ENCODE measurements at places on chromosomes 3 and 15.

DNA sequence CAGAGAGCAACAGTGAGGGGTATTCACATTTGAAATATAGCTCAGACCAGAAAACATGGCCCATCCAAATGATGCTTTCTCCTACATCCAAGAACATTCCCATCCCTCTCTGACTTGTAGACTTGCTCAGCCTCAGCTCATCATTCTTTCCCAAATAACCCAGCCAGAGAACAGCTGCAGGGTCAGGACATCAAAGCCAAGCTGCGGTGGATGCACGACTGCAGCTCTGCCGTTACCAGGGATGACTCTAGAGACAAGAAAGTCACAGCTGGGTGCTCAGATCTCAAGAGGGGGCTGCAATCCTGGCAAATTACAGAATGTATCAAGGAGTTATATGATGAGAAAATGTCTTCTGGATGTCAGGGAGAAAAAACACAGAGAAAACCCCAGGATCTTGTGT lies 944.3 kb downstream of the NTRK3 start:
- no peak for DNase-seq

- DNase-seq: no peak
Measured at GRCh38 chr3:126129398-126129891, 45.5 kb upstream of the SLC41A3 start.

DNA sequence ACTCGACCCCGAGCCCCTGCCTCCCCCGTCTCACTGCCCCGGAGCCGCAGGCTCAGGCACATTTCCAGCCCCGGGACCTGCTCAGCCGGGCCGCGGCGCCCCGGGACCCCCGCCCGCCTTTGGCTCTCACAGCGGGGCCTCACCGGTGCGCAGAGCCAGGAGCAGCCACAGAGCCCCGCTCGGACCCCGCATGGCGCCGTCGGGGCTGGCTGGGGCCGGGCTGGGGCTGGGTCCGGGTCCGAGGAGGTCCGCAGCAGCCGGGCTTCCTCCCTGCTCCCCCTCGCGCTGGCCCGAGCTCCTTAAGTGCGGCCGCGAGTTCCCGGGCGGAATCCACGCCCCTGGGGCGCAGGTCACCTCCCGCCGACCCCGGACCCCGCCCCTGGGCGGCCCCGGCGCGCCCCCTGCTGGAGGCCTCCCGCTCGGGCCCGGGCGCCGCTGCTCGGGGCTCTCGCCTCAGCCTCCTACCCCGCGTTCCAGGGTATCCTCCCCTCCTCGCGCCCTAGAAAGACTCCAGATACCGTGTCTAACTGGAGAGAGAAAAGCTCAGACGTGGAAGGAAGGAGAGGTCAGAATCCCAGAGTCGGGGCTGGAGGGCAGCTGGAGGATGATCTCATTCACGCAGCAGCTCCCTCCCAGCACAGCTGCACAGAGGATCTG lies at the start of gene MELTF:
TSS of gene MELTF (minus strand) at position 307 of the 657 bp plus-strand sequence. CDS start at position 192, 115 bp downstream.
- no peak for DNase-seq

GRCh38 chr3:146160964-146161662 lies at the start of gene PLOD2:
Gene PLOD2 (minus strand): TSS chr3:146161184. CDS start chr3:146160989, 195 bp downstream.
- no peak for DNase-seq

- no peak for DNase-seq
Measured at GRCh38 chr15:25797035-25797434, 66.1 kb downstream of the ATP10A start.

- no peak for DNase-seq
Measured at GRCh38 chr15:51390241-51390965, 48.9 kb downstream of the GLDN start.

GRCh38 chr3:132286035-132286434 lies 31.2 kb upstream of the ACP3 start:
- DNase-seq: no peak

GRCh38 chr3:135997554-135998320 lies 32.2 kb downstream of the PPP2R3A start:
- DNase-seq: no peak

- DNase-seq: no peak
Measured at GRCh38 chr15:40469776-40470390, 901 bp upstream of the CHST14 start.

DNA sequence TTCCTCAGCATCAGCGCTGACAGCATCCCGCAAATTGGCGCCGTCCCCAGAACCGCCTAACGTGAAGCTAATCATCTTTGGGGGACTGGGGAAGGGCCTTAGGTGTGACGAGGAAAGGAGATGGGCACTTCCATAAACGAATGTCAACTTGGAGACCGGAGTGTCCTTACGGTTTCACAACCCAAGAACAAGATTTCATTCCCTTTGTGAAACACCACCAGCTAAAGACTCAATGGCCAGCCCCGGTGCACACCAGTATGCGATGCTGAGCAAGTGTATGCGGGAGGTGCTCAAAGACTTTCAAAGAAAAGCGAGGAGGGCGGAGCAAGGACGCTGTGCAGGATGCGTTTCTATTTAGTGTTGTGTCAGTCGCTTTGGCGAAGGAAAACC lies 759 bp upstream of the TTBK2 start:
- no peak for DNase-seq

GRCh38 chr3:9957214-9957613 lies 5.0 kb upstream of the PRRT3 start:
- no peak for DNase-seq

DNA sequence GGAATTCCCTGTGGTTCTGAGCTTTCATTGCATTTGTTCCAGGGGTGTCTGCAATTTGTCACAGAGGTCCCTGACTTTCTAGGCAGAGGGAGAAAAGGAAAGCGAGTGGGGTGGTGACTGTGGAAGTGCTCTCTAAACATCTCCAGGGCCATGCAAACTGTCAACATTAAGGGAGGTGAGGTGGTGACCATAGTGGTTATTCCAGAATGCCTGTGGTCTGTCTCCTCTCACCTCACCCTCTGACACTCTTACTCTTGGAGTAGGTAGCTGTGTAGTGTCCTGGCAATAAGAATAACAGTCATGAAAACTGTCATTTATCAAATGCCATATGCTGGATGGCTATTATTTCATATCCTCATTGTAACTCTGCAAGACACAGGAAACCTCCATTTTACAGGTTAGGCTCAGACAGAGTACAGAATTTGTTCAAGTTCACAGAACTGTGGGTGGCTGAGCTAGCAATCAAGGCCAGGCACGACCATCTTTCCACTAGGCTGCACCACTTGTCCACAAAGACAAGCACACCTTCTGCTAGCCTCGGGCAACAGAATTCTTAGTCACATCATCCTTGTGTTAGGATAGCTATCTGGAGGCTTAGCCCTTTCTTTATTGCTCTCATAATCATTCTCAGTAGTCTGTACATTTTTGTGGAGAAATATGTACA lies 179.4 kb downstream of the CD47 start:
- no peak for DNase-seq

DNA sequence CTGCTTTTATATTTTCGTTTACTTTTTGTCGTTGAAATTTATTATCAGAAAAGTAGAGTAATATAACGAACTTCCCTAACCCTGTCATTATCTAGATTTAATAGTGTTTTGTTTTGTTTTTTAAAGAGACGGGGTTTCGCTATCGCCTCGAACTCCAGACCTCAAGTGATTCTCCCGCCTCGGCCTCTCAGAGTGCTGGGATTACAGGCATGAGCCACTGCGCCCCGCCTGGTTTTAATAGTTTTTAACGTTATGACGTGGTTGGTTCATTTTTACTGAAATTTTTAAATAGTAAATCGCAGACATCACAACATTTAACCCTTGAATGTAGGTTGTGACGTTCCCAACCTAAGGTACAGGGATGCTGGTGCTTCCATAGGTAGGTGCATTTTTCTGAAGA lies 1.0 kb downstream of the NGRN start:
- DNase-seq: no peak

GRCh38 chr15:97875513-97876280 lies 84.8 kb upstream of the ARRDC4 start:
- DNase-seq: no peak

- no peak for DNase-seq
Measured at GRCh38 chr3:74469151-74469550, 145.3 kb downstream of the CNTN3 start.

GRCh38 chr15:78212008-78212407 lies 22.4 kb downstream of the ACSBG1 start:
- DNase-seq: no peak

DNA sequence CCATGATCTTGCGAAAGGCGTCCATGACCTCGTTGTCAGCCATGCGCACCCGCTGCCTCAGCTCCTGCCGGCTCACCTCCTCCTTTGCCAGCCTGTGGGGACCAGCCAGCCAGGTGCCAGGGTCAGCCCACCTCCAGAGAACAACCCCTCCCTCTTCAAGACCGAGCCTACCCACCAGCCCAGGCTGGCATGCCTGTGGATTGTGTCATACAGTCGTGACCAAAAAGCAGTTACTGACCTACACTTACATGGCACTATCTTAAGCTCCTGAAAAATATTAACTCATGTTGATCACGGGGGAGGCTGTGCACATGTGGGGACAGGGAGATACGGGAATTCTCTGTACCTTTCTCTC lies 10.7 kb upstream of the CAMK1 start:
- DNase-seq: no peak

- DNase-seq: no peak
Measured at GRCh38 chr3:26768068-26768651, 145.6 kb downstream of the LRRC3B start.

- DNase-seq: no peak
Measured at GRCh38 chr3:179037351-179037750, 34.3 kb downstream of the ZMAT3 start.

DNA sequence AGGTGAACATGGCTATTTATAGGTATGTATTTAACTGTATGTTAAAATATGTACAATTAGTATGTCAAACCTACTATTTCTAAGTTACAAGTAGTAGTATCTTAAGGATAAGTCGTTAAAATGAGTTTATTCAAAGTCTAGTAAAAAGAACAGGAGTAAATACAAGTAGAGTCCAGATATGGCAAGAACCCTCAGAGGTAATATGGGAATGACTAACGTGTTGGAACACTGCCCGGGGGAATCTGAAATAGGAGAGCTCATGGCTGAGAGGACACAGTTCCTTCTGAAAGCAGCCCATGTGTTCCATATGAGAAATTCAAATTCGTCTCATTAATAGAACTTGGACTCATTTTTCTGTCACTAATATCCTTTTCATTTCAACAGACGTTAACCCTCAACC lies 158.8 kb downstream of the CLSTN2 start:
- DNase-seq: no peak

- no peak for DNase-seq
Measured at GRCh38 chr15:99212406-99212805, 37.0 kb downstream of the TTC23 start.

DNA sequence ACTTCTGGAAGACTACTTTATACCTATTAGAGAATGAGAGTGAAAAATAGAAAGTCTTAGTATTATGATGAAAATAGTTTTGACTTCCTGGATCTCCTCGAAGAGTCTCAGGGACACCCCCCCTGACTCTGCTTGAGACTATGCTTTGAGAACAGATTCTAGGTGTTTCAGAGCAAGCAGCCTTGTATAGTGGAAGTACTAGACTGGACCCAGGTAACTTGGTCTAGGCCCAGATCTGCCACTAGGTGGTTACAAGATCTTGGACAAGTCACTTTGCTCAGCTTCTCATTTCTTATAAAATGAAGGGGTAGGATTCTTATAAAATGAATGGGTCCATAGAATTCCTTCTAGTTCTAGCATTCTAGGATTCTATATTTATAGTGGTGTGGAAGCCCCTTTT lies 9.1 kb downstream of the ABHD5 start:
- no peak for DNase-seq

GRCh38 chr3:128496019-128496601 lies 3.1 kb upstream of the GATA2 start:
- DNase-seq: no peak

DNA sequence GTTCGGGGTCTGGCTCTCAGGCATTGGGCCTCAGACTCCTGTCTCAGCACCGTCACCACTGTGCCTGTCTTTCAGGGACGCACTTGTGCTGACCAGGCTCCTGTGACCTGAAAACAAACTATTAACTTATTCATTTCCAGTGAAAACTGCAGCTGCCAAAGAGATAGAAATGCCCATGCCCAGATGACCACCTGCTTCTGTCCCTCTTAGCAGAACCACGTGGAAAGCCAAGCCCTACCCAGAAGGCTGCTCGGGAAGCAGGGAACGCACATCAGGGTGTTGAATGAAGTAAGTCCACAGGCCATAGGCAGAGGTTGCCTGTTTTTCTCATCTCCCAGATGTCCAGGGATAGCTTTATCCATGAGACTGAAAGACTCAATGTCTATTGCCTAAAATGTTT lies 219.3 kb downstream of the EBLN2 start:
- DNase-seq: no peak

GRCh38 chr3:126344380-126345041 lies 12.7 kb downstream of the KLF15 start:
- DNase-seq: no peak

DNA sequence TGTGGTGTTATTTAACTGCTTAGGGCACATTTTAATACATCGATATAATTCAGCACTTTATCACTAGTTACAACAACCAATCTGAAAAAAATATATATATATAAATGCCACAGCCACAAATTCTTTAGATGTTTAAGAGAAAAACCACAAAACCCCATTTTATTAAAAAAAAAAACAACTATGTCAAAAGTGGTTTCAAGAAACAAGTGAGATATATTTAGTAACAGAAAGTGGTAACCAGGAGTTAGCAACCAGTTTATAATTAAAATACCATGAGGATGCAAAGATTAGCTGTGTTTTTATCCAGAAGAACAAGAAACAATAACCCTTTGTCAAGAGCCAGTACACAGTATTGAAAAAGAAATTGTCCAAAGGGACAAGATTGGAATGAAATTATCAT lies 14.8 kb upstream of the DIPK2A start:
- DNase-seq: no peak

DNA sequence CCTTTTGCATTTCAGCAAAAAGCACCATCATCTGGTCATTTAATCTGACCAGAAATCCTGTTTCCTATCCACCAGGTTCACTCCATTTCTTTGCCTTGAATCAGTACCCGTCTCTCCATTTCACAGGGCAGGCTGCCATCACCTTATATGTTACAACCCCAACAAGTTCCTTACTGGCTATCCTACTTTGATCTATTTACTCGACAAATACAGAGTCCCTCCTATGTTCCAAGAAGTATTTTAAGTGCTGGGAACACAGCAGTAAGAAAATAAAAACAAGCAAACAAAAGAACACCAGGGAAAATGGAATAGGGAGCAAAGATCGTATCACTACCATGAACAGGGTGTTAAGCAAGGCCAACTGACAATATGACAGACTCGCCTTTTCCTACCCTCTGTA lies 295.2 kb upstream of the WNT5A start:
- no peak for DNase-seq

GRCh38 chr3:147925272-147925671 lies 516.1 kb downstream of the ZIC1 start:
- DNase-seq: no peak

DNA sequence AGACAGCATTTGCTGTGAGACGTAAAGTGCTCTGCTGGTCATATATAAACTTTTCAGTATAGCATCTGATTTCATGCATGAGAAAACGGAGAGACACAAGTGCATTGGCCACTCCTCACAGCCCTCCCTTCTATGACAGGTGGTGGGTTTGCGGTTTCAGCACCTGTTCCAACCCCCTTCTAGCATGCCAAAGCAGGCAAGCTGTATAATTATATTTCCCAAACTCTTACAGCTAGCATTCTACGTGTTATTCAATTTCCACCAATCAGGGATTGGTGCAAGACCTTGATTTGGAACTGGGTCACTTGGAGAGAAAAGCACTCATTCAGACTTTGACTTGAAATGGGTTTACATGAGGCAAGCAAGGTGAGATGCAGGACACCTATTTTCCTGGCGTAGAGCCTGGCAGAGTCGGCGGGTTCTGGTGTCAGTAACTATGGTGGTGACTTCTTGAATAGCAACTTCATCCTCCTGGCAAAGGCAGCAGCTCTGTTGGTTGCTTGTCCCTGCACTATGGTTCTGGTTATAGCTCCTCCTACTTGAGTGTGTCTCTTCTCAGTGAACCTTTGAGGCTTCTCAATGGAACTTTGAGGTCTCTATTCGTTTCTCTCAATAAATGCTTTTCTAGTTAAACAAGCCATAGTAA lies 356.5 kb downstream of the TBL1XR1 start:
- no peak for DNase-seq
